Tibial artery (tissue), 4 donors: ENCODE measurements at places on chromosomes 7 and 10.

DNA sequence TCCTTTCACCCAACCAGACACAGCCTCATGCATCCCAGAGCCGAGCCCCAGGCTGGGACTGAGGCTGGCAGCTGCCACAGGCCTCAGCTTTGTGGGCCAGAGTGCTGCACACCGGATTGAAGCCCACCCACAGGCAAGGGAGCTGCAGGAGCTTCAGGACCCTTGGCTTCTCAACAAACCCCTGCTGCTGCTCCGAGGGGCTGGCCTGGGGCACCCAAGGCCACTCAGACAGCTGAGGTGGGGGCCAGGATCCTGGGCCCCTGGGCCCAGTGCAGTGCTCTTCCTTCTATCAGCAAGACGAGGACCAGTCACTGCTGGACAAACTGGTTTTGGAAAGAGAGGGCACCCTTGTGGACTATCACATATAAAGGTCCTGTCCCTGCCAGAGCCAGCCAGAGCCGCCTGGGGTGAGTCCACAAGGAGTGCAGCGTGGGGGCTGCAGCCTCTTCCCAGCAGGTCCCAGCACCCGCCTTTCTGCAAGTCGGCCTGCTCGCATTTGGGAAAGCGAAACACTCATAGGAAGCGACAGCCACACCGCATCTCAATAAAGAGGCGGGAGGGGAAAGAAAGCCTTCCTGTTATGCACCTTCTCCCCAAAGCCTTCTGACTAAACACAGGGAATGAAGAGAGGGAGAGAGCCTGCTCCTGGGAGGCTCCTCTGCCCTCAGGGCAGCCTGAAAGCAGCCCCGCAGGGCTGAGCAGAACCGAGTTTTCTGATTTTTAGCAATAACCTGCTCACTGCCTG lies 9.5 kb upstream of the TCERG1L start:
- DNase-seq = no peak

- no peak for DNase-seq
Measured at GRCh38 chr7:36600314-36600682, 124.0 kb downstream of the AOAH start.

GRCh38 chr10:8066124-8066523 lies 11.6 kb downstream of the GATA3 start:
- no peak for DNase-seq

DNA sequence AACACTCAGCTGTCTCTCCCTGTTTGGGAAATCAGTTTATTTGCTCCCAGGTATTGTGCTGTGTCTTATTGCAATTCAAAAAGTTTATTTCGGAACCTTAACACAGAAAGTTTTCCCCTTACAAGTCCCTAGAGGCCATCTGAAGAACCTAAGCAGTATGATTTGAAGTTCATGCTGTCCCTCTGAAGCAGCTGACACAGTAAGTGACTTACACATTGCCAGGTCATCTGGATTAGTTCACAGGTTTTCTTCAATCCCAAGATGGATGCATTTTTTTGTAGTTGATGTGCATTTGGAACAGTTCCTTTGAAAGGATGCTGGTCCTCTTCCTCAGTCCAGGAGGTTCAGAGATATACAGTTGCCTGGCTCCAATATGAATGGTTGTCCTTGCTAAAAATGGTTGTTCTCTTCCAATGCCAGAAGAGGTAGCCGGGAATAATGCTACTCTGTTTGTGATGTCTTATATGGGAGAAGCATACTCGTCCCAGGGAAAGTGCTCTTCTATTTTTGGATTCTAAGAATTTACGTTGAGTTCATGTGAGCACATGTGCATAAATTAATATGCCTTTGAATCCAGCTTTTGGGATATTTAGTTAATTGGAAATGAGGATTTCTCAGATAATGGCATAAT lies 183.5 kb upstream of the PHYHIPL start:
- no peak for DNase-seq
